ENCODE measurements at places on chromosomes 6 and 20.

DNA sequence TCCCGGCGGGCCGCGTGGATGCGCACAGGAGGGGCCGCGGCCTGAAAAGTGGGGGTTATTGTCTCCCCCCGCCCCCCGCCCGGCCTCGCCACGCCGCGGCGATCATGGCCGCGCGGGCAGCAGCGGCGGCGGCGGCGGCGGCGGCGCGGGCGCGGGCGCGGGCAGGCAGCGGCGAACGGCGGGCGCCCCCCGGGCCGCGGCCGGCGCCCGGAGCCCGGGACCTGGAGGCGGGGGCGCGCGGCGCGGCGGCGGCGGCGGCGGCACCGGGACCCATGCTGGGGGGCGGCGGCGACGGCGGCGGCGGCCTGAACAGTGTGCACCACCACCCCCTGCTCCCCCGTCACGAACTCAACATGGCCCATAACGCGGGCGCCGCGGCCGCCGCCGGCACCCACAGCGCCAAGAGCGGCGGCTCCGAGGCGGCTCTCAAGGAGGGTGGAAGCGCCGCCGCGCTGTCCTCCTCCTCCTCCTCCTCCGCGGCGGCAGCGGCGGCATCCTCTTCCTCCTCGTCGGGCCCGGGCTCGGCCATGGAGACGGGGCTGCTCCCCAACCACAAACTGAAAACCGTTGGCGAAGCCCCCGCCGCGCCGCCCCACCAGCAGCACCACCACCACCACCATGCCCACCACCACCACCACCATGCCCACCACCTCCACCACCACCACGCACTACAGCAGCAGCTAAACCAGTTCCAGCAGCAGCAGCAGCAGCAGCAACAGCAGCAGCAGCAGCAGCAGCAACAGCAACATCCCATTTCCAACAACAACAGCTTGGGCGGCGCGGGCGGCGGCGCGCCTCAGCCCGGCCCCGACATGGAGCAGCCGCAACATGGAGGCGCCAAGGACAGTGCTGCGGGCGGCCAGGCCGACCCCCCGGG lies 637 bp downstream of the ARID1B start:
- DNase-seq: peak; percentile 40

DNA sequence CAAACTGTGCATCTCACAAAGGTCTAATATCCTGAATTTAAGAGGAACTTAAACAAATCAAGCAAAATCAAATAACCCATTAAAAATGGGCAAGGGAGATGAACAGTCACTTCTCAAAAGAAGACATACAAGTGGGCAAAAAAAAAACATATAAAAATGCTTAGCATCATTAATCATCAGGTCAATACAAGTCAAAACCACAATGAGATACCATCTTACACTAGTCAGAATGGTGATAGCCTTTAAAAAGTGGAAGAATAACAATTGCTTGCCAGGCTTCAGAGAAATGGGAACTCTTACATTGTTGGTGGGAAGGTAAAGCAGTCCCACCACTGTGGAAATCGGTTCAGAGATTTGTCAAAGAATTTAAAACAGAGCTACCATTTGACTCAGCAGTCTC lies 646.7 kb upstream of the PTCHD4 start:
- no peak for DNase-seq

GRCh38 chr6:139580592-139581484 lies 206.4 kb upstream of the CITED2 start:
- no peak for DNase-seq

- peak; percentile 65 for DNase-seq
These were observed 18.4 kb upstream of the MMP24 start for GRCh38 chr20:35207950-35208611.

DNA sequence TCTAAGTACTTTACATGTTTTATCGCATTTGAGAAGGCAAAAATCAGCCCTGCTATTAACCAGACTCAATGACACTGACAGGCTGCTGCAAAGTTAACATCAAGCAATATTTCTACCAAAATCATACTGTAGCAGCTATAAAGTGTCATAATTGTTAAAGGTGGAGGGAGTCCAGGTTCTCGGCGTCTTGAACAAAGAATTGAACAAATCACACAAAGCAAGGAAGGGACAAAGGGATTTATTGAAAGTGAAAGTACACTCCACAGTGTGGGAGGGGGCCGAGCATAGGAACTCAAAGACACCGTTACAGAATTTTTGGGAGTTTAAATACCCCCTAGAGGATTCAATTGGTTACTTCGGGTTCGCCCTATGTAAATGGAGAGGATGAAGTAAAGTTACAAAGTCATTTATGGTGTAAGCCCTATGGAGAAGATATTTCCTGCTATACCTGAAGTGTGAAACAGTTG lies 12.9 kb upstream of the ZNF391 start:
- no peak for DNase-seq

GRCh38 chr6:168248148-168248620 lies 71.4 kb downstream of the DACT2 start:
- DNase-seq: no peak

- no peak for DNase-seq
These were observed 14.6 kb upstream of the HELZ2 start for GRCh38 chr20:63588641-63589041.

GRCh38 chr6:99712519-99712918 lies 105.9 kb downstream of the PRDM13 start:
- no peak for DNase-seq

- DNase-seq: no peak
These were observed 131.6 kb downstream of the DST start for GRCh38 chr6:56510984-56511531.

DNA sequence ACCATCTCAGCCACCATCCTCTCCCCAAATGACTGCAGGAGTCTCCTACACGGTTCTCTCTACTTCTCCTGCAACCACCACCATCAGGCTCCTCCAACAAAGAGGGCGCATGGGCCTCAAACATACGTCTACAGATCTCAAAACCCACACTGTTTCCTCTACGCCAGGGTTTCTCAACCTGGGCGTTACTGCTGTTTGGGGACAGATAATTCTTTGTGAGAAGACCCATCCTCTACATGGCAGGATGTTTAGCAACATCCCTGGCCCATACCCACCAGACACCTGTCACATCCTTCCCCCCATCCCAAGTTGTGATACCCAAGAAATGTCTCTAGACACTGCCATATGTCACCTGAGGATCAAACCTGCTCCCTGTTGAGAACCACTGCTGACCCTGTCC lies 45.0 kb downstream of the ELMO2 start:
- no peak for DNase-seq

- no peak for DNase-seq
These were observed 58.2 kb downstream of the SMAP1 start for GRCh38 chr6:70725817-70726415.

- no peak for DNase-seq
These were observed 10.0 kb downstream of the BPIFB2 start for GRCh38 chr20:33017542-33017941.

GRCh38 chr6:128493877-128494276 lies 26.5 kb downstream of the PTPRK start:
- no peak for DNase-seq

DNA sequence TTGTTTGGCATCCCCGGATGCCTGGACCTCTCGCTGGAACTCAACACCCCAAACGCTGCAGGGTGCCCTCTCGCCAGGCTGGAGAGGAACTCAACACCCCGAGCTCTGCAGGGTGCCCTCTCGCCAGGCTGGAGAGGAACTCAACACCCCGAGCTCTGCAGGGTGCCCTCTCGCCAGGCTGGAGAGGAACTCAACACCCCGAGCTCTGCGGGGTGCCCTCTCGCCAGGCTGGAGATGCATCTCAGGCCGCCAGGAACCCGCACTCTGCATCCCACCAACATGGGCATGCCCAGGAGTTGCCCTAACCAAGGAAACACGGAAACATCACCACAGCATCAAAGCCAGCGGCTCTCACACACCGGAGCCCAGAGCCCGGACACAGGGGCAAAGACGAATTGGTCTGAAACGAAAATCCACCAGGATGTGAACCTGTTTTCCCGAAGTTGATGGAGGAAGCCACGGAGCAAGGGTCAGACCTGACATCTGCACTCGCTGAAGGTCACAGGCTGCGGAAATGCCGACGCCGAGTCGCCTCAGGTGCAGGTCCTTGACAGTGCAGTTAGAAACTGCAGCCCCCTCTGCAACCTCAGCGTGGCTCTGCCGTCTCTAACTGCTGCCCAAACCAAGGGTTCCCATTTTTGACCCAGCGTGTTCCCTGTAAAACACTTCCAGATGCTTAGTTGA lies 37.5 kb downstream of the DLL1 start:
- no peak for DNase-seq

- DNase-seq: no peak
These were observed 93.7 kb upstream of the CBLN4 start for GRCh38 chr20:56098981-56099500.

- DNase-seq: no peak
These were observed 57.4 kb upstream of the RNF144B start for GRCh38 chr6:18329776-18330175.

- DNase-seq: no peak
These were observed 5.3 kb downstream of the IDH3B start for GRCh38 chr20:2658414-2659354.

DNA sequence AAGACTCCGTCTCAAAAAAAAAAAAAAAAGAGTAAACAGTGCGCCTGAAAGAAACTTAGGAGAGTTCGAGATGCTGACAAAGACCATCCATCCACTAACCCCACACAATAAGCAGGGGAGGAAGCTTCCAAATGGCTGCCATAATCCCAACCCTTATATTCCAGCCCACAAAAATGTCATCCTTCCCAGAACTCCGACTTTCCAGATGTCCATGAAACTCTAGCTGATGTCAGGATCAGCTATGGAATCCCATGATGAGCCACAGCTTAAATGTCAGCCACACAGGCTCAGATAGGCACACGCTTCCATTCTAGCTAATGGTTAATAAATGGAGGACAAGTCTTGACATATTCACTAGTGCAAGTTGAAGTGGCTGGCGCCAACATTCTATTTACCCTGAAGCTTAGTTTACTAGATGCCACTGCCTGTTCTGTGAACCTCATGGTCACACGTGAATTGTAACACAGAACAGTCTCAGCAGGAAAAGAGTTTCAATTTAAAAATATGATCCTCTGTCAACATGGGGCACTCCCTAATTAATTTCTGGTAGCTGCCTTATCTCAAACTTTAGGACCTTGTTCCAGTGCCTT lies 75.5 kb downstream of the FOXF2 start:
- DNase-seq: no peak

GRCh38 chr20:22260506-22260905 lies 323.9 kb downstream of the FOXA2 start:
- no peak for DNase-seq

DNA sequence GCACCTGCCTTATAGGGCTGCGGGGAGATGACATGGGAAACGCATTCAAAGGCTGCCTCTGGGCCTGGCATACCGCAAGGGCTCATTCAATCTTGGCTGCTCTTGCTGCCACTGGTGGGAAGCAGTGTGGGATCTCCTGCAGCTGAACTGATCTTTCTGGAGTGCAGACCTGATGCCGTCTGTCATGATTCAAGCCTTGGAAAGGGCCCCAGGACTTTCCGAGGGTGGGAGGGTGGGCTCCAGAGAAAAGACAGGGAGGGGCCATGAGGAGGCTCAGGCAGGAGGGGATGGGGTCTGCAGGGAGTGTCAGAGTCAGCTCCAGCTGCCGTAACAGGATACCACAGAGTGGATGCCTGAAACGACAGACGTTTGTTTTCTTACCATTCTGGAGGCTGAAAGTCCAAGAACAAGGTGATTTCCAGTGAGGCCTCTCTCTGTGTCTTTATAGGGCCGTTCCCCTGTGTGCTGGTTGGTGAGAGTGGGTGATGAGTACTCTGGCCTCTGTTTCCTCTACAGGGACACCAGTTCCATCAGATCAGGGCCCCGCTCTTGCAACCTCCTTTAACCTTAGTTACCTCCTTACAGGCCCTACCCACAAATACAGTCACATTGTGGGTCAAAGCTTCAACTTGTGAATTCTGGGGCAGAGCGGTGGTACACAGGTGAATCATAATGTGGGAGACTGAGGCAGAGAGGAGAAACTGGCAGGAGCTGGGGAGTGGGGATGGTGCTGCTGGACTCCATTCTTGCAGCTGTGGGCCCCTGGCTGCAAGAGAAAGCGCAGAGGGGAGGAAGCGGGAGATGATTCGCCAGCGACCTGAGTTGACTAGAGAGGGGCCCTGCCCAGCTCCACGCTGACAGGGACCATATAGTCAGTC lies 148.4 kb downstream of the SYCP2 start:
- no peak for DNase-seq

DNA sequence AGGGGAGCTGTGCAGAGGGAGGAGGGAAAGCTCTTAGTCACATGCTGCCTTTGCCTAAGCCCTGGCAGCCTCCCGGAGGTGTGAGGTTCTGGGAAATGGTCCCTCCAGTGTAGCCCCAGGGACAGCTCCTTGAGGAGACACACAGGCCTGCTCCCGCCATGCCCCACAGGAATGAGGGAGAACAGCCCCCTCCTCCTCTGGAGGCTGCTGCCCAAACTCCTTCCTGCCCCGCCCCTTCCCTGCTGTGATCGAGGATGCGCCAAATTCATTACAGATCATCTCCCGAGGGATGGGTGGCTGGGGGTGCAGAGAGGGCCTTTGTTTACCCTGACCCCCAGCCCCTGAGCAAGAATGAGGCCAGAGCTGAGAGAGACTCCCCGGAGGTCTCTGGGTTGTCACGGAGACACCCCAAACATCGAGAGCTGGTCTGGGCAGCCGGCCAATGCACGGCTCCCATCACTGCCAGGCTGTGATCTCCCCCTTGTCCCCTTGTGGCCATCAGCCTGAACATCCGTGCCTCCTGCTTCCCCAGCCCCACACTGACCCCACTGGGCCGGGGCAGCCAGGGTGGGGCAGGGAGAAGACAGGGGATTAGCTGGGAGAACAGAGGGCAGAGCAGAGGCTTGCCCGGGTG lies 8.4 kb downstream of the CYP21A2 start:
- DNase-seq: no peak

DNA sequence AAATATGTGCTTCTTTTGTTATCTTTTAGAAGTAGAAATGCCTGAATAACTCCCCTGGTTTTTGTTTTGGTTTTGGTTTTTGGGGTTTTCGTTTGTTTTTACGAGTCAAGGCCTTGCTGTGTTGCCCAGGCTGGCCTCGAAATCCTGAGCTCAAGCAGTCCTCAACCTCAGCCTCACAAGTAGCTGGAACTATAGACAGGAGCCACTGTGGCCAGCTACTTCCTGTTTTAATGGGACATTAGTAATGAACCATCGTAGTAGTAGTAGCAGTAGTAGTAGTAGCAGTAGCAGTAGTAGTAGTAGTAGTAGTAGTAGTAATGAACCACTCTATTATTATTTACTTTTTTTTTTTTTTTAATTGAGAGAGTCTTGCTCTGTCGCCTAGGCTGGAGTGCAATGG lies 66.0 kb downstream of the UBR2 start:
- DNase-seq: no peak

DNA sequence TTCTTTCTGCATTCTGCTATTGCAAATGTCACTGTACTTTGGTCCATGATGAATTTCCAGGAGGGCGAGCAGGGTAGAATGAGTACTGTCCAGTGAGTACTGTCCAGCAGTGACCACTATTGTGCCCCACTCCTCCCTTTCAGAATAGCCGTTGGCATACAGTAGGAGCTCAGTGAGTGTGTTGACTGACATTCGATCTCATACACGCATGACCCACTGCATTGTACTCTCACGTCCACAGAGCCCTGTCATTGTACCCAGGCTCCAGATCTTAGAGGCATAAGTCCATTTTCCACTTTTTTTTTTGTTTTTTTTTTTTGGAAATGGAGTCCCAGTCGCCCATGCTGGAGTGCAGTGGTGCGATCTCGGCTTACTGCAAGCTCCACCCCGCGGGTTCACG lies 8.2 kb downstream of the DYNLRB1 start:
- DNase-seq: no peak
